B cell (primary cell): ENCODE measurements at places on chromosomes 2 and 18. TPM values are rescaled to one million over a fixed set of nuclear protein-coding genes. Genes with fewer than 3 reads are reported as not detected.

RAB27B gene
- 0.01 and 0.04 TPM in 2 replicates for polyA plus RNA-seq

DNA sequence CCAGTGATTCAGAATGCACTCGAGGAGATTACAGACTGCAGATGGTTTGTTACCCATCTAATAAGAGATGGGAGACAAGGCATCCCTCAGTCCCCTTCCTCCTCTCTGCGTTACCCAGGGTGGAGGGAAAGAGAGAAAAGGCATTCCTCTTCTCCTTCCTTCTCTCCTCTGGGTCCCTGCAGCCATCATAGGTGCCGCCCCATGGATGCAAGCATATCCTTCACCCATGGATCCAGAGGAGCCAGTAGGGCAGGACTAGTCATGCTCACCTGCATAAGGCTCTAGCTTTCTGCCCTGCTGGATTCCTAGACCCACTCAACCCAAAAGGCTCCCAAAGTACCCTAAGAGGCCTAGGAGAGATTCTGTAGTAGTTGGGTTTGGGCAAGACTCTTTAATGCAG, 20.4 kb downstream of the CMPK2 start:
- no peak overlapping the region for H3K4me3 ChIP-seq
- H3K4me1 ChIP-seq = no peaks in the 10 kb centered on the region
- no peak overlapping the region for H3K27ac ChIP-seq
- H3K27me3 ChIP-seq = no peaks in the 10 kb centered on the region
- DNase-seq = peak; percentile 30

RBMS1 gene
- 18.0 and 29.9 TPM in 2 replicates for polyA plus RNA-seq

DHRS9 gene
- polyA plus RNA-seq = 0.25 and 0.94 TPM in 2 replicates

UGT1A8 gene
- not detected in 2 replicates for polyA plus RNA-seq

DNA sequence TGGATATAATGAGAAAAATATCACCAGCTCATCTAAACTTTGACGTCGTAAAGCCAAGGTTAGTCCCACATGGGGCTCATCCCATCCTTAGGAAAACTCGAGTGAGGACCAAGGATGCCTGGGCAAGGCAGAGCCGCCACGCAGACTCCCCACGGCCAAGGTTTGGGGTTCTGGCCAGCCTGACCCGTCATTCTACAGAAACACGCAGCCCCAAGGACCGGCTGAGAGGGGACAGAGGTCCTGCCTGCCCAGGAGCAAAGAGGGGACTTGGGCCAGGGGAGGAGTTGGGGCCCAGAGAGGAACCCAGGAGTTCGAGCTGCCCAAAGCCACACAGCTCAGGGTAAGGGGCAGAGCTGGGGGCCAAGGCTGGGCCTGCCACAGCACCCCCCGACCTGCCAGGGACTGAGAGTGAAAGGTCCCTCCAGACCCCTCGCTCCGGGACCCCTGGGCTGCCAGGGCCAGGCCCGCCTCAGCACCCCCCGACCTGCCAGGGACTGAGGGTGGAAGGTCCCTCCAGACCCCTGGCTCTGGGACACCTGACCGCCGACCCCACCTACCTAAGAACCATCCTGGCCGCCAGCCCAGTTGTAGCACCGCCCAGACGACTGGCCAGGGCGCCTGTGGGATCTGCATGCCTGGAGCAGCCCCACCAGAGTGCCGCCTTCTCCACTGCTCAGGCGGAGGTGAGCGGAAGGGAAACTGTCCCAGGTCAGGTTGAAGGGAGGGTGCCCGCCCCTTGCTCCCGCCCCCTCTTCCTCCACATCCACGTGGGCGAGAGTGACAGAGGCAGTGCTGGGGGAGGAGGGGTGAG, at the start of gene PDCD1:
Gene PDCD1, minus strand, starts transcription at position 689 of the 811 bp plus-strand sequence. Its CDS starts 56 bp downstream, at position 633.
- H3K27me3 ChIP-seq = peaks cover 29% of the 10 kb centered on the region
- H3K4me3 ChIP-seq = peak within 1 kb of the TSS; percentile 52
- peak within 1 kb of the TSS; percentile 44 for H3K27ac ChIP-seq
- no peaks in the 10 kb centered on the region for H3K36me3 ChIP-seq
- H3K4me1 ChIP-seq = peaks cover 24% of the 10 kb centered on the region

DNA sequence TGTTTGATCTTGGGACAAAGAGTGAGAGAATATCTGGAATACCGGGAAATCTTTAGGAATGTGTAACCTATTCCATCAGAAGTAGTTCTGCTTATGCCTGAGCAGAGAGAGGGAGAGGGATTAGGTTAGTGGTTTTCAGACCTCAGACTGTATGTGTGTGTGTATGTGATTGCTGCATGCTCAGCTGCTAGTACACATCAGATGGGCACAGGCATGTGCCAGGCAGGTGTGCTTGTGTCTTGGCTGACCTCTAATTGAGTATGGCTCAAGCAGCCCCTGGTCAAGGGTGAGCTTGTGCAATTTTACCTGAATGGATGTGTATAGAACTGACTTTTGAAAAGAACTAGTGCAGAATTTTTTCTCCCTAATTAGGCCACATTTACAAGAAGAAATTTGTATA, 91.2 kb downstream of the INSIG2 start:
- no peaks in the 10 kb centered on the region for H3K4me1 ChIP-seq
- DNase-seq = no peak
- no peak overlapping the region for H3K27ac ChIP-seq
- H3K4me3 ChIP-seq = no peak overlapping the region
- no peaks in the 10 kb centered on the region for H3K36me3 ChIP-seq
- peaks cover 9% of the 10 kb centered on the region for H3K27me3 ChIP-seq

DNA sequence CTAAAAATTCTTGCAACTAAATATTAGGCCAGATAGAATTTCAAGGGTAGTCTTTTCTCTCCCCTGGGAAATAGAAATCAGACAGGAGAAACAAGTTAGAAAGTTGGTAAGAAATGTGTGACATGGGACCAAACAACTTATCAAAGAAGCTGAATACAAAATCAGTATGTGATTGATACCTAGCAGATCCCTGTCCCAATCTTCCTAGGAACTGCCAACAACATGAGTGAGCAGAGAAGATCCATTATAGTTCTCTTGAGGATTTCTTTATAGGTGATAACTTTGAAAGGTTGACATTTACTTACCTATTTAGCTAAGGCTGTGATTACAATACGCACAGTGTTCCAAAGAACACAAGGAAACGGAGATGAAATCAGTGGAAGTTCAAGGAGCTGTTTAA, 162.4 kb downstream of the DLGAP1 start:
- H3K4me3 ChIP-seq = no peak overlapping the region
- H3K27ac ChIP-seq = no peak overlapping the region
- no peak for DNase-seq
- H3K36me3 ChIP-seq = no peaks in the 10 kb centered on the region
- H3K4me1 ChIP-seq = no peaks in the 10 kb centered on the region
- H3K27me3 ChIP-seq = no peaks in the 10 kb centered on the region

DNA sequence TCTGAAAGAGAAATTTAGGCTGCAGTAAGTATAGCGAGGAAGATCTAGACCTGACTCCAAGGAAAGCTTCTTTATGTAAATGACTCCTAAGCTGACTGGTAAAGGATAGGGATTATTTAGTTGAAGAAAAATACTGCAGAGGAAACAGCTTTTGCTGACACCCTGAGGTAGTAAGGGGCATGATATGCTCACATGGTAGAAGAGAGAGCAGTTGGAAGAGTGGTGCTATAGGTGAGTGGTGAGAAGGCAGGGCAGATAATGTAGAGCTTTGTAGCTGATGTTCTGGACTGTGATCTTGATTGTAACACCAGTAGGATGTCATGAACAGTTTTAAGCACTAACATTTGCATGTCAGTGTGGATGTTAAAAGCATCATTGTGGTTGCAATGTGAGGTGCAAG, 639.1 kb upstream of the SLC39A10 start:
- no peaks in the 10 kb centered on the region for H3K4me1 ChIP-seq
- no peak overlapping the region for H3K4me3 ChIP-seq
- no peaks in the 10 kb centered on the region for H3K27me3 ChIP-seq
- no peak for DNase-seq

SP140L gene
- polyA plus RNA-seq = 94.6 and 161 TPM in 2 replicates

GRCh38 chr18:48636436-48636835, 97.6 kb downstream of the CTIF start:
- DNase-seq = no peak
- no peaks in the 10 kb centered on the region for H3K36me3 ChIP-seq
- H3K27ac ChIP-seq = no peak overlapping the region
- no peaks in the 10 kb centered on the region for H3K4me1 ChIP-seq
- no peak overlapping the region for H3K4me3 ChIP-seq
- no peaks in the 10 kb centered on the region for H3K27me3 ChIP-seq

FABP1 gene
- not detected in 2 replicates for polyA plus RNA-seq

- H3K36me3 ChIP-seq = peaks cover 4% of the 10 kb centered on the region
- no peak overlapping the region for H3K27ac ChIP-seq
- no peak overlapping the region for H3K4me3 ChIP-seq
- H3K4me1 ChIP-seq = no peaks in the 10 kb centered on the region
Observed at GRCh38 chr2:219142329-219142728, 18.3 kb downstream of the NHEJ1 start.

CABYR gene
- polyA plus RNA-seq = 4.2 and 4.4 TPM in 2 replicates

DNA sequence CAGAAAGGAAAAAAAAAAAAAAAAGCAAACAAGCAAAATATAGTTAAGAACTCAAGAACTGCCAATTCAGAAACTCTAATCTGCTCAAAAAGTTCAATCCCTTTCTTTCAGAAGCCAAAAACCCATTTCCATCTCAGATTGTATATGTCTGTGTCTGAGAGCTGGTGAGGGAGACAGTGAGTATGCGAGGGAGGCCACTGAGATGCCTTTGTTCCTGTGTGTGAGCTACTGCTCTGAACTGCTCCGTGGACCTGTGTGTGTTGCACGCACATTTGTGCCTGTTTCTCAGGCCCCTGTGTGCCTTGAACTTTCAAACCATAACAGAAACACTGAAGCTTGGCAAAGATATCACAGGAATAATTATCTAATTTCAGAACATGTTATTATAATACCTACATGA, 2.5 kb upstream of the PKDCC start:
- no peak overlapping the region for H3K27ac ChIP-seq
- DNase-seq = no peak
- no peak overlapping the region for H3K4me3 ChIP-seq
- H3K36me3 ChIP-seq = no peaks in the 10 kb centered on the region
- H3K4me1 ChIP-seq = peaks cover 13% of the 10 kb centered on the region

DNA sequence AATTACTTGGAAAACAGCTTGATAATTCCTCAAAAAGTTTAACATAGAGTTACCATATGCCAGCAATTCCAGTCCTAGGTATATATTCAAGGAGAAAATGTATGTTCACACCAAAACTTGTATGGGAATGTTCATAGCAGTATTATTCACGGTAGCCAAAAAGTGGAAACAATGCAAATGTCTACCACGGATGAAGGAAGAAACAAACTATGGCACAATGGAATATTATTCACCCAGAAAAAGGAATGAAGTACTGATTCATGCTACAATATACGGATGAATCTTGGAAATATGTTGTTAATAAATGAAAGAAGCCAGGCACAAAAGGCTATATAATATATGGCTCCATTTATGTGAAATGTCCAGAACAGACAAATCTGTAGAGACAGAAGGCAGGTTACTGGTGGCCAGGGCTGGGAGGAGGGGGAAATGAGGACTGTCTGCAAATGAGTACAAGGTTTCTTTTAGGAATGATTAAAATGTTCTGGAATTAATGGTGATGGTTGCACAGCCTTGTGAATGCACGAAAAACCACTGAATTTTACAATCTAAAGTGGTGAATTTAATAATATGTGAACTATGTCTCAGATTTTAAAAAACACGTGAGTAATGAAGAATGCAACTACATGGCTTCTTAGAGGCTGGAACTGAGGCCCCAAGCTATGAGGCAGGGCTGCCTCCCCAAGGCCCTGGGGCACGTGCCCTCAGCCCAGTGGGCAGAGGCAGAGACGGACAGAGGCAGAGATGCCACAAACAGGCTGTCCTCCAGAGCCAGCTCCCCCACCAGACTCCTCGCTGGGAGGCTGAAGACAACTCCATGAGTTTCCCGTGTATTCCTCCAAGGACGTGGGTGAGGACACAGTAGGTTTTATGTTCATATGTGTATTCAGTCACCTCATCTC, 5.0 kb downstream of the LIMS2 start:
- peaks cover 35% of the 10 kb centered on the region for H3K27me3 ChIP-seq
- H3K4me1 ChIP-seq = peaks cover 7% of the 10 kb centered on the region
- no peak overlapping the region for H3K4me3 ChIP-seq
- no peaks in the 10 kb centered on the region for H3K36me3 ChIP-seq
- no peak overlapping the region for H3K27ac ChIP-seq

GRCh38 chr2:11713815-11714214, 32.6 kb upstream of the LPIN1 start:
- no peak overlapping the region for H3K27ac ChIP-seq
- no peaks in the 10 kb centered on the region for H3K36me3 ChIP-seq
- DNase-seq = no peak
- no peak overlapping the region for H3K4me3 ChIP-seq
- H3K4me1 ChIP-seq = peaks cover 9% of the 10 kb centered on the region

DNA sequence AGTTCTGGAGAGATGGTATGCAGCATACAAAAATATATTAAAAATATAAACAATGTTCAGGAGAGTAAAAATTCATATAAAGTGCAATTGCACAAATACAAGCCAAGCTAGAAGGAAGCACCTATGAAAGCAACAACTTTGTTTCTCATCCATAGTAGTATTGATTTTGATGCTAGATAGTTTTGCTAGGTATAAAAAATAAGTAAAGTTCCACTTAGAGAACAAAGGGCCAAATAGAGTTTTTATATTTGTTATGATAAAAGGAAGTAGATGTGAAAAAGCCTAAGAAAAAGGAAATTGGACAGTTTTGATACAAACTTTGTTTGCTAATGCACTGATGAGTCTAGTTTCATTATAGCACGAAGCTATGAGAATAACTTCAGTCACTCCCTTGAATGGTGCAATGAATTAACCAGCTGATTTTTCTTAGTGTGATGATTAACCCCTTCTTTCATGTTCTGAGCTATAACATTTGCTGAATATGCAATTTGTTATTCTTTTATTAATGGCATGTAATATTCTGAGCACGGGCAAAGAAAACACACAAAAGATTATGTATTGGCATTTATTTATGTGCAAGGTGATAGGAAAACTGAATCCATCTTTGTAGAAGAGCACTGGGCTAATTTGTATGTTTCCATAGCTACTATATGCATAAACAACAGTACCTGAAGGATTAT, 24.7 kb downstream of the SLC5A7 start:
- H3K27me3 ChIP-seq = no peaks in the 10 kb centered on the region
- no peaks in the 10 kb centered on the region for H3K36me3 ChIP-seq
- H3K4me3 ChIP-seq = no peak overlapping the region
- no peaks in the 10 kb centered on the region for H3K4me1 ChIP-seq
- no peak for DNase-seq

GRCh38 chr18:55387139-55387984, 200.6 kb downstream of the TCF4 start:
- DNase-seq = no peak
- H3K27ac ChIP-seq = no peak overlapping the region
- peaks cover 21% of the 10 kb centered on the region for H3K4me1 ChIP-seq
- no peaks in the 10 kb centered on the region for H3K36me3 ChIP-seq

- H3K27me3 ChIP-seq = no peaks in the 10 kb centered on the region
- H3K27ac ChIP-seq = peak overlapping the region; percentile 88
- H3K4me3 ChIP-seq = no peak overlapping the region
Observed at GRCh38 chr2:233085839-233086150, 25.7 kb downstream of the INPP5D start.

CYP1B1 gene
- polyA plus RNA-seq = 0.31 and 1.5 TPM in 2 replicates

MROH2A gene
- not detected in 2 replicates for polyA plus RNA-seq

GRCh38 chr2:57450170-57450569, 596.4 kb upstream of the VRK2 start:
- H3K4me1 ChIP-seq = no peaks in the 10 kb centered on the region
- no peak overlapping the region for H3K27ac ChIP-seq
- no peaks in the 10 kb centered on the region for H3K36me3 ChIP-seq
- no peak for DNase-seq
- H3K27me3 ChIP-seq = no peaks in the 10 kb centered on the region
- H3K4me3 ChIP-seq = no peak overlapping the region
